Umbilical cord (tissue), 2 donors: ENCODE measurements at places on chromosomes 7 and 10. TPM values are rescaled to one million over a fixed set of nuclear protein-coding genes. Genes with fewer than 3 reads are reported as not detected.

- DNase-seq = peak; percentile 92
Measured at GRCh38 chr7:146115851-146116520, 615 bp upstream of the CNTNAP2 start.

Gene SPDYE8
- 0.48 TPM for total RNA-seq

DNA sequence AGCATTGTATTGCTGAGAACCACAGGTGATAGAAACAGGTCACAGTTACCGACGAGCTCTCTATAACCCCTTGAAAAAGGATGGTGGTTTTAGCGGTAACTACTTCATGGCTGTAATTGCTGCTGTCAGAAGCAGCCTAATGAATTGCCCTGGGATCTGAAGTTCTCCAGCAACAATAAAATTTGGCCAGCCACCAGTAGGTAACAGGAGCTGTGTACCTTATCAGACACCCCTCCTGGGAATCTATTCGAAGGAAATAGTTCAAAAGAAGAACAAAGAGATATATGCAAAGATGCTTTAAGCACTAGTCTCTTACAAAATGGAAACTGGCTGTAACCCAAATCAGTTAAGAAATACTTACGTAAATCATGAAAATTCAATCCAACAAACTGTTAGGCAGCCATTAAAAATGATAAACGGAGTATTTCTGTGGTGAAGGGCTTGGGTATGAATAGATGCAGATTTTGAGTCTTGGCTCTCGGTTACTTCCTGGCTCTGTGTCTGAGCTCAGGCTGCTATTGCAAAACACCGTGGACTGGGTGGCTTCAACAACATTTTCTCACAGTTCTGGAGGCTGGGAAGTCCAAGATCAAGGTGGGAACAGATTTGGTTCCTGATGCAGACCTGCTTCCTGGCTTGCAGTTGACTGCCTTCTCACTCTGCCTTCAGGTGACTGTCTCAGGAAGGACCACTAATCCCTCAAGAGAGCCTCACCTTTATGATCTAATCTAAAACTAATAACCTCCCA, 1.6 kb downstream of the MSRB2 start:
- peak; percentile 46 for DNase-seq

DNA sequence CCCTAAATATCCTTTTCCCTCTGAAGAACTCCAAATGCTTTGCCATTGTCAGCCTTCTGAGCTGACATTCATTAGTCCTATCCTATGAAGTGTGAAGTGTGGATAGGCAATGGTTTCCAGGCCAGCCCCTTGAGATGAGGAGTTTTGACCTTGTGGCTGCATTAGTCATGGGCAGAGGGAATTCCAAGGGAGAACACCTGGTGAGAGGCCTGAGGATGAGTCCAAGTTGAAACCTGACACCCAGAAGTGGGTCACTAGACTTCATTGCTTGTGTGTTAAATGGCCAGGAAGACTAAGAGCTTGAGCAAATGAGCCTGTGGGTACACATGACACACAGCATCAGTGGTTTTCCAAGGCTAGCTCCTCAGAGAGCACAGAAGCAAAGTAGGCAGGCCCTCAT, 260.8 kb downstream of the SKAP2 start:
- no peak for DNase-seq

- no peak for DNase-seq
Measured at GRCh38 chr7:29805886-29806207, 461 bp upstream of the WIPF3 start.

Gene SUGCT
- total RNA-seq = 33.5 TPM

Gene COL13A1
- total RNA-seq = 18.3 TPM

DNA sequence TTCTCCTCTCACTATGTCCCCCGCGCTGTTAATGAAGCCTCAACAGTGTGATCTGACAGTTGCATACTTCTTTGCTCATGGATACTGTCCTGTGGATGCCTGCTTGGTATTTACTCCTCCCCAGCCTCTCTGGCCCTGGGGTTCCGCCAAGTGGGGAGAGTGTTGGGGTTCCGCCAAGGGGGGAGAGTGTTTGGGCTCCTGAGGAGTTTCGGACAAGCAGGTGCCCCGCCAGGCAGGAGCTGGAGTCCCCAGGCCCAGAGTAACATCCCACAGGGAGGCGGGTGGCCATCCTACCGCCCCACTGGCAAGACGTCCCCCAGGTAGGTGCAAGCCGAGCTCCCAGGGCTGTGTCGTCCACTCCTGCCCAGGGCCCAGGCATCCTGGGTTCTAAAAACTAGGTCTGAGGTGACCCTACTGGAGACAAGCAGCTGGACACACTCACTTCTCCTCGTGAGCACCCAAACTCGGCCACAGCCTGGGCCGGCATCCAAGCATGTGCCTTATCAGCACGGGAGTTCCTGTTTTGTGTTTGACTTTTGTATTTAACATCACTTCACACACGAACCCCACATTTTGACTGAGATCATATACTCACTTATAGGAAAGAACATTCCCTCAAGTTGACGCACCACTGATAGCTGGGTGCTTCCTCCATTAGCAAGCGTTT, 34.2 kb downstream of the CAMK2B start:
- peak; percentile 55 for DNase-seq

Gene LFNG
- total RNA-seq = 11.1 TPM

GRCh38 chr10:43440463-43441134, 3.7 kb downstream of the ZNF487 start:
- no peak for DNase-seq

- no peak for DNase-seq
Measured at GRCh38 chr10:112835944-112836451, 114.0 kb upstream of the TCF7L2 start.

Gene PRSS37
- 0.72 TPM for total RNA-seq

GRCh38 chr7:45977256-45977780, 56.2 kb upstream of the IGFBP3 start:
- no peak for DNase-seq
